Fibroblast of skin of scalp (primary cell): ENCODE measurements at places on chromosomes 3 and 15.

- no peak for DNase-seq
Measured at GRCh38 chr3:148865049-148865448, at the start of gene CPA3. Gene CPA3 (plus strand): TSS chr3:148865296. CDS start chr3:148865308, 12 bp downstream.

GRCh38 chr3:113177526-113177925, 33.8 kb upstream of the BOC start:
- no peak for DNase-seq

DNA sequence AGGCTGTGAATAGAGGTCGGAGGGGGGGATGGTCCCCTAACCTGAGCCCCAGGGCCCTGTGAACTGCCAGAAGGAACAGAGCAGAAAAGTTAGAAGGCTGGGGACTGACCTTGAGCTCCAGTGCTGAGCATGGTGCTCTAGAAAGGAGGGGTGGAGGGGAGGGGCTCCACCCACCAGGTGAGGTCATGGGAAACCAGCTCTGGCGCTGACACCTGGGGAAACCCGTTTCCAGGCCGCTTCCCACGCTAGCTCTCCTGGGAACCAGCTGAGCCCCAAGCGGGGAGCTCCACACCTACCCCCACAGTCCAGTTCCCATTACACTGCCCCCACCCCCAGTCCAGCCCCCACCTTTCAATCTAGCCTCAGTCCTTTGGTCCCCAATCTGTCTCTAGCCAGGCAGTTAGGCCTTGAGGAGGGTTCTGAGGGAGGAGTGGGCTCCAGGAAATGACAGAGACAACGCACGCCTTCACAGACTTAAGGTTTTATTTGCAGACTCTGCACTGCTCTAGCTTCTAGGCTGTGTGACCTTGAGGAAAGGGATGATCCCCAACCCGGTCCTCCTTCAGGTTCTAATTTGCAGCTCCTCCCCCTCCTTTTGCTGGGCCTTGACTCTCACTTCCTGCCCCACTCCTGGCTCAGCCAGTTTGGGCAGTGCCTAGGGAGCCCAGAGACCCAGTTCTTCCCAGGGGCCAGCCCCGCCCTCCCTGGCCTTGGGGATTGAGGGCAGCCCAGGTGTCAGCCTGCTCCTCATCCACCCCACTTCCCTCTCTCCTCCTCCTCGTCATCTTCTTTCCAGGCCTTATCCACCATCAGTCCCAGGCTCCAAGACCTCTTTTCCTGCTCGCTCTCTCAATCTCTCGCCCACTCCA, 2.1 kb downstream of the RHOV start:
- no peak for DNase-seq

GRCh38 chr3:114234745-114235144, 2.6 kb downstream of the ZNF80 start:
- no peak for DNase-seq

DNA sequence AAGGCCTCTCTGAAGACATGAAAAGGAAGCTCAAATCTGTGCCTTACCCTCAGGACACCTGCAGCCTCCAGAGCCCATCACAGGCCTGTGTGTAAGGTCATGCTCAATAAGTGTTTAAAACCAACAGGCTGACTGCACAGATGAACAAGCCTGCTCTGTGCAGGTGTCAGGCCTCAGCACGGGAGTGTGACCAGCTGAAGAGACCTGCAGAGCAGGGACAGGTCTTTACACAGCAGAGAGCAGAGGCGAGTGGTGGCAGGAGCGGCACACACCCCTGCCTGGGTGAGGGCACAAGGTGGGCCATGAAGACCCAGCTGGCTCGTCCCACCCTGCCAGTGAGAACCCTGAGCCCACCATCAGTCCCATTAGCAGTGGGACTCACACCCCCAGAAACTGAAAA, 56.9 kb downstream of the ROPN1B start:
- no peak for DNase-seq

- DNase-seq, result no peak
Measured at GRCh38 chr3:64604313-64604712, 83.5 kb downstream of the ADAMTS9 start.

- no peak for DNase-seq
Measured at GRCh38 chr3:81788610-81789009, 27.2 kb upstream of the GBE1 start.
